ENCODE measurements at places on chromosomes 5 and 9.

GRCh38 chr5:66307647-66308241, 163.6 kb downstream of the SREK1 start:
- DNase-seq, result peak; percentile 22

DNA sequence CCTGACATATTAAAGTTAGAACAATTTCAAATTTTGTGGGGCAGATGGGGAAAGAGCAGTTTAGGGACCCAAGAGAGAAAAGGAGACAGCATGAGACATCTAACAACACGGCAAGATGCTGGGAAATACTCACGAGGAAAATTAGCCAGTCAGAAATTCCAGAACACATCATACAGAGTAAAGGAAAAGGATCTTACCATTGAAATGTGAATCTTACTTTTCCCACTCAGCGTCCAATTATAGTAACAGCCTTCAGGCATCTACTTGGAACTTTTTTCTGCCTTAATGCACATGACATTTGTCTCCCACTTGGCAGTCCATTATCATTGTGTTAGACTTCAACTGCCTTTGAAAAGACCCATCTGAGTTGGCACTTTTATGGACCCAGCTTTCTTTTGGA, 189.7 kb upstream of the SLC27A6 start:
- no peak for DNase-seq

DNA sequence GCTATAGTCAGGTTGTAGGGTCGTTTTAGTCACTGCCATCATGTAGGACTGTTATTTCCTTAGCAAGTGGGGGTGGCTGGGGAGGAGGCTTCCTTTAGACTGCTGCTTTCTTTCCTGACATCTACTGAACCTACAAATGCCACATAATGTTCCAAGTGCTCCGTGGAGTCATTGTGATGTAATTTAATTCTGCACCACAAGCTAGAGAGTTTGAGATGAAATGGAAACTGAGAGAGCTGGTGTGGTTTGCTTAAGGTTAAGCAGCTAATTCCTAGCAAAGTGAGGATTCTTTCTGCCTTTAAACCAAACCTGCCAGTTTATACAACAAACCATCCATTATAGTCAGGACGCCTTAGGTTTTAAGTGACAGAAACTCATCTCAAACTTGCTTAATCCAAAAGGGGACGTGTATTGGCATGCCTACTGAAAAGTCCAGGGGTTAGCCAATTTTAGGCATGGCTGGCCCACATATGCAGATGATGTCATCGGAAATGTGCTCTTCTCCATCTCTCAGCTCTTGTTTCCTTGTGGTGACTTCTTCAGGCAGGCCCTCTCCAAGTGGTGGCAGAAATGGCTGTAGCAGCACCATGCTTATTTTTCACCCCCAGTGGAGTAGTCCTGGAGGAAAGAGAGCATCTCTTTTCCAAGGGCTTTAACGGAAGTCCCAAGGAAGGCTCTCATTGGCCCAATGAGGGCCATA, 30.5 kb downstream of the ZNF618 start:
- no peak for DNase-seq

GRCh38 chr9:135583688-135584011, 22.1 kb downstream of the PAEP start:
- DNase-seq, result no peak

- DNase-seq, result peak; percentile 13
These were observed 205.5 kb downstream of the NPR3 start for GRCh38 chr5:32916648-32917047.

DNA sequence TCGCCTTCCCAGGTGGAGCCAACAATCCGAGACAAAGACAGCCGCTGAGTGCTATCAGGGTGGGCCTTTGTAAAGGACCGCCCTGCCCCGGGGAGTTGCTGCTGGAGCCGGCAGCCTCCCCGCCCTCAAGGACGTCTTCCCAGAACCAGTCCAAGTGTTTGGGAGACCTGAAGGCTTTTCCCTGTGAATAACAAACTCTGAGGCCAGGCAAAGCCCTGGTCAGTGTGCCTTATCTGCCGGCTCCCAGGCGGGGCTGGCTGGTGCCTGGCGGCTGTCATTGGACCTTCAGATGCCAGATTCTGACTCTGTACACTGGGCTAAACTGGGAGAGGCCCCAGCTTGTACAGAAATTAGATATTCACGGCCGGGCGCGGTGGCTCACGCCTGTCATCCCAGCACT, 2.1 kb downstream of the SLC9A3 start:
- DNase-seq, result no peak

DNA sequence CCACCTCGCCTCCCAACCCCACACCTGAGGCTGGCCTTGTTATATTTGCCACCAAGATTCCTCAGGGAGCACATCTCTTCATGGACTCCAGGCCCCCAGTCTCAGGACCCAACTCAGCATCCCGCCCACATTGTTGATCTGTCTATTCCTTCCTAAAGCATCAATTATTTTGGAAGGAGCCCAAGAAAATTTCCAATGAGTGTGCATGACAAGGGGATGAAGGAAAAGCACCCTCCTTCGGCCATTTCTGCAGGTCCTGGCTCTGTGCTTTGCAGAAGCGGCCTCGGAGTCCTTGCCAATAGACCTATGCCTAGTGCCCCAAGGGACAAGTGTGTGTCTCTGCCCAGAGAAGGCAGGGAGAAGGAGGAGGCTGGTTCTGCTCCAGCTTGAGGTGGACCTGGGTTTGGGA, 273.2 kb downstream of the GADD45G start:
- no peak for DNase-seq

GRCh38 chr9:127244609-127245601, 19.7 kb upstream of the GARNL3 start:
- DNase-seq, result peak; percentile 85

DNA sequence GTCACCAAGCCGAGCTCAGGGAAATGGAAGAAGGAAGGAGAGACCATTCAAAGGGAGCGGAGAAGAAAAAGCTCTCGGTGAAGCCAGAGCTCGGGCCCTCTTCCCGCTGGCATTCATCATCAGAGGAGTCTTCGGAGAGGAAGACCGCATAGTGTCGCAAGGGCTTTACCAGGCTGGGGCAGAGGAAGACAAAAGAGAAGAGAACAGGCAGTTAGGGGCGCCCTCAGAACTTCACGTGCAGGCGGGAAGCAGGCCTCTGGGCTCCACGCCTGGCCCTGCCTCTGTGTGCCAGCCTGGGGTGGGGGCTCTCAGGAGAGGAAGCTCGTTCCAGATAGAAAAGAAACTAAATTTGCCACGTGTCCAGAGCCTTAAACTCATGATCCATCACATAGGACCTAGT, 31.7 kb downstream of the CRB2 start:
- DNase-seq, result no peak

DNA sequence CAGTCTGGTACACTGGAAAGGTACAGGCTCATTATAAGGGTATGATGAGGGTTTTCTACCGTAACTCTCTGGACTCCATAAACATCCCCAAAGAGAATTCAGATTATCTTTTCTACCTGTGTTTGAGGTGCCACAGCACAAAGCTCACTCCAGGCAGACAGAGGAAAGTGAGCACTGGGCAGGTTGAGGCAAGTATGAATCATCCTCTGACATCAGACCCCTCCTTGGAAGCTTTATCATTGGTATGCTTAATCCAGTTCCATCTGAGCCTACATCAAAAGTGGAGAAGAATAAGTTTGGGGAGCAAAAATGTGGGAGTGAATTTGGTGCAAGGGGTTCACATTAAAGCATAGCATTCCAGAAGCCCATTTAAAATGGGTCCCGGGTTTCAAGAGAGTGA, 21.7 kb downstream of the C9orf152 start:
- DNase-seq, result no peak

GRCh38 chr9:94925751-94926430, 199.4 kb downstream of the AOPEP start:
- DNase-seq, result no peak

- DNase-seq, result peak; percentile 96
These were observed at the start of gene ZNF367 for GRCh38 chr9:96418083-96418919. Gene ZNF367, minus strand, starts transcription at chr9:96418370. Its CDS starts 338 bp downstream, at chr9:96418032.

GRCh38 chr9:86519066-86519615, 164.9 kb upstream of the TUT7 start:
- no peak for DNase-seq

DNA sequence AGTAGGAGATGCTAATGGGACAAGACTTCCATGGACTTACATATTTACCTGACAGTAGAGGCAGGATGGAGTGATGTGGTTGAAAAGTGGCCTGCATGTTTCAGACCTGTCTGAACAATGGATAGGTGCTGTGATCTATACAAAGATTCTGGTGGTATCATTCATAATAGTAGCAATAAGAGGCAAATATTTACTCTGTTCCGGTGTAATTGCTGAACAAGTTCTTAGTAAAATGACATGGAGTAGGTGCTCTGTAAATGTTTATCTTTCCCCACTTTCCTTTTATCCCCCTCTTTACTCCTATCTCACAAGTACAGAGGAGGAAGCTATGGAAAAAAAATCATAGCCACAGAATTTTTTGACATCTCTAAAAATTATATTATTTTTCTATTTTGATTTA, 159.0 kb upstream of the SLC12A2 start:
- DNase-seq, result no peak

- DNase-seq, result no peak
These were observed 95.9 kb downstream of the CDH9 start for GRCh38 chr5:26942481-26942880.

GRCh38 chr9:133478851-133479711, at the start of gene SLC2A6:
Gene SLC2A6, minus strand, starts transcription at chr9:133479099. Its CDS starts 40 bp downstream, at chr9:133479059.
- peak; percentile 24 for DNase-seq

DNA sequence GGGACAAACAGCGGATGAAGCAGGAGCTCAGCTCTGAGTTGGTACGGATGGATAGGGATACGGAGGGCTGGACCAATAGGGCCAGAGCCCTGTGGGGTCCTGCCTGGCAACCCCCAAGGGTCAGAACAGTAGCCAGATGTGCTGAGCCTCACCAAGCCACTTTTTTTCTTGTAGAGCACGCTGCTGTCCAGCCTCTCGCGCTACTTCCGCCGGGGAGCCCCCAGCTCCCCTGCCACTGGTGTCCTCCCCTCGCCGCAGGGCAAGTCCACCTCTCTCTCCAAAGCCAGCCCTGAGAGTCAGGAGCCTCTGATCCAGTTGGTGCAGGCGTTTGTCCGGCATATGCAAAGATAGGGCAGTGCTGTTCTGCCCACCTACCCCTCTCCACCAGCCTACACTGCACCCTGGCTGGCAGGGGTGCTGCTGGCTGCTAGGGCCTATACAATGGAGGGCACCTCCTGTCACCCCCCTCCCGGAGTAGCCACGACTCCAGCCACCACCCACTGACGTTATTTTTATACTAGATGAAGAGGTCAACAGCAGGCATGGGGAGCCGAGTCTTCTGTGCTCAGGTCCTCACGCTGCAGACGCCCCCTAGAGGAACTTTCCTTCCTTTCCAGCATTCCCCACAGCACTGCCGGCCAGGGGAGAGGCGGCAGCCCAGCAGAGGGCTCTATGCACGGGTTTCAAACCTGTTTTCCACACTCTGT, 21.6 kb downstream of the SH3GLB2 start:
- no peak for DNase-seq

- DNase-seq, result no peak
These were observed 1.5 kb downstream of the NFIL3 start for GRCh38 chr9:91421971-91422757.

DNA sequence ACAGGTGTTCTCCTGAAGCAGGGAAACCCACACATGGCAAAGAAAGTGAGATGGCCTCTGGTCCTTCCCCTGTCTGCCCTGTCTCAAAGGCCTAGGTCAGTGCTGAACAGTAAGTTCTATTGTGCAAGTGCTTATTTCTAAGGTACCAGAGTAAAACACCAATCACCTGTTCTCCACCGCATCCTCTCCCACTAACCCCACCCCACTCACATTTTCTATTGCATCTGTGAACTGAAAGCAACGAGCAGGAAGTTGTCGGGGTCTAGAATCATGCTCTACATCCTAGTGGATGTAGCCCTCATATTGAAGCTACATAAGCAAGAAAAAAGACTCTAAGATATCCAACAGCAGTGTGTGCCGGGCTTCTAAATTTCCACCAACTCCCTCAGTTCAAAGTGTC, 265.9 kb downstream of the ENC1 start:
- DNase-seq, result no peak

DNA sequence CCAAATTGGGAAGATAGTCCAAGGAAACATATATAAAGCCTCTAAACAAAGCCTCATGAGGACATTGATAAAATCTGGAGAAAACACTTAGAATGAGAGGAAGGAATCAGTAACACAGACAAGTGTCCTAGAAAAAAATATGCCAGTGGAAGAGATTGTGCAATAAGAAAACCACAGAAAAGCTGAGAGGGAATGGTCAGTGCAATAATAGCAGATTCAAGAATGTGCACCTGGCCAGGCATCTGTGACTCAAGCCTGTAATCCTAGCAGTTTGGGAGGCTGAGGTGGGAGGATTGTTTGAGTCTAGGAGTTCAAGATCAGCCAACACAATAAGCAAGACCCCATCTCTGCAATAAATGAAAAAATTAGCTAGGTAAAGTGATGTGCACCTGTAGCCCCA, 691.2 kb upstream of the CDH6 start:
- no peak for DNase-seq

GRCh38 chr5:174324680-174325079, 279.2 kb downstream of the NSG2 start:
- no peak for DNase-seq

DNA sequence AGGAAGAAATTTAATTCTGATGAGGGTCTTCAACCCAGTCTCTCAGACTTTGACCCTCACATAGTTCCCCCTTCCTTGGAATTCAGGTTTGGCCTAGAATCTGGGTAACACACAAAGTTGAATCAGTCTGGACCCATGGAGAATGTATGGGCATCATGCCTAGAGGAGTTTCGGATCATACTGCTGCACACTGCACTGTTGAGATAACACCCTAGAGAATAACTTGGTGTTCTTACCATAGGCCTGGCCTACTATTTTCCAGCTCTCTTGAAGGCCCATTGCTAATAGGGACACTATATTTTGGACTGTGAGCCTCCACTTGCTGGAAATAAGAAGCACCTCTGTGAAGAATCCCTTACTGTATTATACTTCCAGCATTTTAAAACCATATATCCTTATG, 413.5 kb downstream of the PLK2 start:
- DNase-seq, result no peak

- DNase-seq, result no peak
These were observed 101.3 kb downstream of the NPR3 start for GRCh38 chr5:32812399-32812798.

- no peak for DNase-seq
These were observed 16.3 kb downstream of the CARD19 start for GRCh38 chr9:93112116-93112863.

DNA sequence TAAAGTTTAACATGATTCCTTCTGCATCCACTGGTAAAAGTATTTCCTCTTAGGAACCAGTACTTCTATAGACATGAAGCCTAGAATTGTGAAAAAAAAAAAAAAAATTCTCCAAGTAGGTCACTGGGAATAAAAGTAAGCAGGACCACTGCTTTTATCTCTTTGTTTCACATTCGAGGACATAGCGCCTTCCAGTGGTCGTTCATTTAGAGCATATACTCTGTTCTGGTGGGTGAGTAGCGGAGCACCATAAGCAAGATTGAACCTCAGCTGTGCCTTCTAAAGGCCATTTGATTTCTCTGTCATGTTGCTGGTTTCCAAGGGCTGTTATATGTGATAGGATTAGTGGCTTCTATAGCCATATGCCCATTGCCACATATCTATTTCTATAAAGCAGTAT, 393.1 kb downstream of the TMEM232 start:
- no peak for DNase-seq

GRCh38 chr9:694092-694402, 147.4 kb upstream of the DMRT1 start:
- DNase-seq, result no peak

Data from fibroblast of skin of left biceps (primary cell).